ENCODE measurements at places on chromosomes 3 and 15.

DNA sequence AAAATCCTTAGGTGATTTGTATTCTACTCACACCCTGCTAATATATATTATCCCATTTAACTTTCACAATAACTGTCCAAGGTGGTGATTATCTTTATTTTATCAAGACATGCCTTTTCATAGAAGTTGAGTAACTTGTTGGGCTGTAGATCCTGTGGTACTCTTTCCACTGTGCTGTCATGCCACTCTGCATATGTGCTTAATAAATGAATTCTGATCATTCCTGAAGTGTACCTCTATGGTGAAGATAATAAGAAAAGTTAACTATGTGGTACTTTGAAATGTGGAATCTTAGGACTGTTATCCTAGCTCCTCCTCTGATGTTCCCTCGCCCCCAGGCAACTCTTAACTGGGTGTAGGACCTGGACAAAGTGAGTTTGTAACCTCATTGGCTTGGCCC lies 5.2 kb downstream of the SNRK start:
- no peak for DNase-seq

DNA sequence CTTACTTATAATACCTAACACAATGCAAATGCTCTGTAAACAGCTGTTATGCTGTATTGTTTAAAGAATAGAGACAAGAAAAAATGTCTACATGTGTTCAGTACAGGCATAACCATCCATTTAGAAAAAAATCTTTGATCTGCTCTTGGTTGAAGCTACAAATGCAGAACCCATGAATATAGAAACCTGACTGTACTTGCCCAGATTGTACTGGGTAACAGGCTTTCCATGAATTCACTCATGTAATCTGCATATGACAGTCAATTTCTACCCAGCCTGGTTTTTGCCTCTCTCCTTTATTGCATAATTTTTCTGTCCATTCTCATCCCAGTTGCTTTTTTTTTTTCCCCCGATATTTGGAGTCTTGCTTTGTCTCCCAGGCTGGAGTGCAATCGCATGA lies 62.6 kb upstream of the ETV5 start:
- DNase-seq, result no peak

GRCh38 chr3:16251316-16252085 lies 13.2 kb downstream of the DPH3 start:
- DNase-seq, result no peak

GRCh38 chr3:59213860-59214259 lies 164.0 kb upstream of the CFAP20DC start:
- DNase-seq, result no peak

GRCh38 chr3:33186524-33187367 lies 31.9 kb downstream of the SUSD5 start:
- no peak for DNase-seq

GRCh38 chr3:192057261-192057660 lies 596.3 kb downstream of the PYDC2 start:
- no peak for DNase-seq

DNA sequence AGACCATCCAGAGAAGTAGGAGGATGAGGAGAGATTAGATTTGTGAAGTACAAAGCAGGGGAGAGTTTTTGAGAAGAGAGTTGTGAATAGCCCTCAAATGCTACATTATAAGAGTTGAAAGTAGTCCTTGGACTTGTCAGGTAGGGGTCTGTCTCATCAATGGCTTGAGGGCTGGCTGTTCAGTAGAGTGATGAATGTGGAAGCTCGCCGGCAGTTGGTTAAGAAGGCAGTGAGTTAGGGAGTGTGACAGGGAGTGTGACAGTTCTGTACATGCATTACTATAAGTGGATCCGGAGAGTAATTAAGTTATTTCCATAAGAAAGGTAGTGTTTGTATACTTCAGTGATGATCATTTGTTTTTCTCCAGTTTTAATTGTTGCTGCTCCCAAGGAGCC lies 32.5 kb downstream of the SLMAP start:
- no peak for DNase-seq

DNA sequence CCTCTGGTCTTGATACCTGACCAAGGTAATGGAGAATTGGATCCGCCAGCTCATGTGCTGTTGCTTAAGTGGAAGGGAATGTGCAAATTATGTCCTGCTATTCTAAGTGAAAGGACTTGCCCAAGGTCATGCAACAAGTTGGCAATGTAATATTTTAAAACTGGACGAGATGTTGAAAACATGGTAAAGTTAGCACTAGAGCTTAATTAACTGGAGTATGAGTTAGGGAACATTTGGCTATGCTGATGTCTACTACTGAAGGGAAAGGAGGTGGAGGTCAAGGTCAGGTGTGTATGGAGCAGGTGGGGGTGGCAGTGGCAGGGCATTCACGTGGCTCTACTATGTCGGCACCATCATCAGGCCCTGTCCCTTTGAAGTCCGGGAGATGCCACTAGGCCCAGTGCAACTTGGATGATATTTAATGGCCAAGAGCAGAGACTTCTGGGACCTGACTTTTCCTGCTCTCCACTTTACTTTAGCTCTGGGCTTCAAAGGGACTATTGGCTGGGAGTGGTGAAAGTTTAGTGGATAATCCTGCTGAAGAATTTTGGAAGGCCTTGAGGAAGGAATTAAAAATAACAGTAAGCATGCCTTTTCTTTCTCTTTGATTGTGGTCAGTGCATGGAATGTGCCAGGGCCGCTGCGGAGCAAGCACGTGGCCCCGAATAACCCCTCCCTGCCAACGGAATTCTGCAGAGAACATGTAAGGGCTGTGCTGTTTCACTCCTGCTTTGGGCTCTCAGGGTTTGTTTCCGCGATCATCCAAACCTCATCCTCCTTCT lies 14.9 kb downstream of the SMAD3 start:
- no peak for DNase-seq

DNA sequence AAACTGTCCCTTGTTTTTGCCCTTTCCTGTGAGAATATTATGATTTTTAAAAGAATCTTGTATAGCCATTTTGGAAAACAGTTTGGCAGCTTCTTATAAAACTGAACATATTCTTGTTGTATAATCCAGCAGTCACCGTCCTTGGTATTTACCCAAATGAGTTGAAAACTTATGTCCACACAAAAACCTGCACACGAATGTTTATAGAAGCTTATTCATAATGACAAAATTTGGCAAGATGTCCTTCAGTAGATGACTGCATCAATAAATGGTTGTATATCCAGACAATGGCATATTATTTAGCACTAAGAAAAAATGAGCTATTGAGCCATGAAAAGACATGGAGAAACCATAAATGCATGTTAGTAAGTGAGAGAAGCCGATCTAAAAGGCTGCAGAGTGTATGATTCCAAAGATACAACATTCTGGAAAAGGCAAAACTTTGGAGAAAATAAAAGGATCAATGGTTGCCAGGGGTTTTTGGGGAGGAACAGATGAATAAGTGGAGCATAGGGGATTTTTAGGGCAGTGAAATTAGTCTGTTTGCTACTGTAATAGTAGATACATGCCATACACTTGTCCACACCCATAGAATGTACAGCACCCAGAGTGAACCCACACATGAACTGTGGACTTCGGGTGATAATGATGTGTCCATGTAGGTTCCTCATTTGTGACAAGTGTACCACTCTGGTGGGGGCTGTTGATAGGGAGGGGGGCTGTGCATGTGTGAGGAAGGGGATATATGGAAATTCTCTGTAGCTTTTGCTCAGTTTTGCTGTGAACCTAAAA lies 31.7 kb downstream of the LIMD1 start:
- no peak for DNase-seq

DNA sequence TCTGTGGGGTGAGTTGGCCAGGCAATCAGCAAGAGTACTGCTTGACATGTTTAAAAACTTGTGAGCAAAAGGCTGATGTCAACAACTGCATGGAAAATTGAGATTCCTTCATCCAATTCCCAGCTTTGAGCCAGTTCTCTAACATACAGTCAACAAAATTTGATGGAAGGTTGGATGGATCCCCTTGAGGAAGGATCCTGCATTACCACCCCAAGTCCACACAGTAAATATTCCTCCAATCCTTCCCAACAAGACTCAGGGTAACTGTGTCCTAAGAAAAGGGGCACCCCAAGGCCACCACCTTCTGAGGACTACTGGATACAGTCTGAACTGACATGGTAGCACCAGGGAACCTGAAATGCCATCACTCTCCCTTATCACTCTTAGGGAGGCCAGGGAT lies 15.1 kb downstream of the GLB1 start:
- no peak for DNase-seq

- no peak for DNase-seq
Measured at GRCh38 chr3:47571391-47572175, 7.1 kb downstream of the CSPG5 start.

GRCh38 chr3:188200481-188200880 lies 46.5 kb downstream of the LPP start:
- no peak for DNase-seq

DNA sequence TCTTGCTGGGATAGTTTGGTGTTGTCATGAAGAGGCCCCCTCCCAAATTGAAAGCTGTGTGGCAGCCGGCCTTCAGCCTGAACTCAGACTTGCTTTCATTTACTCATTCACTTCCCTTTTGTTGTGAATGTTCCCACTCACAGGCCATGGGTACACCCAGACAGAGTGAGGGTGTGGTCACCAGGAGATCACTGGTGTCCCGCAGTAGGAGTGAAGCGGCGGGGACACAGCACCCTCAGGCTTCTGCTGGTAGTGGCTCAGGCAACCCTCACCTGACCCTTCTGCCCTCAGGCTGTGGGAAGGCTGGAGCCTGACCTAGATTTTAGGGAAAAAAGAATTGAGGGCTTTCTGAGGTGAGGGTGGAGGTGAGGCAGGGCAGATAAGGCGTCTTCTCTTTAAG lies 244.4 kb downstream of the SOX2 start:
- DNase-seq, result peak; percentile 28

DNA sequence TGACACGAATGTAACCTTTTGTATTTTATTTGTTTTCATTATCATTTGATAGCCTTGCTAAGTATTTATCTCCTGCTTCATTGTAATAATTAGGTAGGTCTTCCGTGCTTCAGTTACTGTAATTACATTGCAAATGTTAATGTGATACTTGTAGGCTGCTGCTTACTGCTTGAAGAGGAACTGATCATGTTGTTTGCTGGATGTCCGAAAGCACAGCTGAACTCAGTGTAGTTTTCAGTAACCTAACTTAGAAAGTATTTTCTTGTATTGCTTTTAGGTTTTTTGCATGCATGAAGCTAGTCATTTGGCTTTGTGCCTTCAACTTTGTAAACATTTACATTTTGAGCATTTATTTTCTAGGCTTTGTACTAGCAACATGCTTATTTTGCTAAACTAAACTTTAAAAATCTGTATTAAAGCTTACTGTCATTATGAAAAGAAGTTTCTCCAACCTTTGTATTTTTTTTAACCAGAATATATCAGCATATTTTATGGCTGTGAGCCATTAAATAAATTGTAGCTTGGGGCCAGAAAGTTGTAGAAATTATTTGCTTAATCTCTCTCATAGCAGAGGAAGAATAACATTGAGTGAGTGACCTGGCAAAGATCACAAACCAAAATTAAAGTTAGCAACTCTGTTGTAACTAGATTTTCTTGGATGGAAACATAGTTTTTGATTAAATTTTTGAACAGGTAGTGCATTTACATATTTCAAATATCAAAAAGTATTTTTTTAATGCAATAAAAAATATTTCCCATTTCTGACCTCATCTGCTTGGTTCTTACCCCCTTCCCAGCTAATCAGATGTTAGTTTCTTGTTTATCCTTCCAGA lies 30.7 kb downstream of the SACM1L start:
- DNase-seq, result no peak

- no peak for DNase-seq
Measured at GRCh38 chr3:65936908-65937638, 101.6 kb downstream of the MAGI1 start.

DNA sequence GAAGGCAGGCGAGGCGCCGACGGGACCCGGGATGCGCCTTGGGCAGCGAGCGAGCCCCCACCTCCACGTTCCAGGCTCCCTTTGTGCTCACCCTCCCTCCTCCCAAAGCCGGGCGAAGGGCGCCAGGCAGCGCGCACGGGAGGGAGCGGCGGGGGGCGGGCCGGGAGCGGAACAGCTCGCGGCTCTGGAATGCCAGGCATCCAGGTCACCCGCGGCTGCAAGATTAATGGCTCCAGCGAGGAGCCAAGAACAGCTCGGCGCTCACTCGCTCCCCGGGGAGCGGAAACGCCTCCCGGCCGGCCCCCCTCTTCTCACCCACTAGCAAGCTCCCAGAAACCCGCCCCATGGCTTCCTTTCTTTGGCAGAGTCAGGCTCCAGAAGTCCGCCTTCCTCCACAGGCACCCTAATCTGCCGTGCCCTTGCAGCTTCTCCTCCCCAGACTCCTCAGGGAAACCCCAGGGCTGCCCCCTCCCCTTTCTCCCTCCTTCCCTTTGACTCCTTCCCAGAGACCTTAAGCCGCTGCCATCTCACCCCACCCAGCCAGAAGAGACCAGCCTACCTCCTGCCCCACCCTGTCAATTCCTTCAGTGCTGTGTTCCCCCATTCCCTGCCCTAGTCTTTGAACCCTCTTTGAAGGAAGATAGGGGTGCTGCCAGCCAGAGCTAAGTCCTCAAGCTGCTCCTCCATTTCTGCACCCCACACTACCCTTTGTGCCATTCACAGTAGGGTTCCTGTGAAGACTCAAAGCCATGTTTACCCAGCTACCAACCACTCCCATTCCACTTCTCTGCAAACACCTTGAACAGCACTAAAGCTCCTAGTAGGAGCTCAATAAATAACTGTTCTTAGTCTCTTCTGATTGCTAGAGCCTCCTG lies 9.9 kb downstream of the AMOTL2 start:
- peak; percentile 83 for DNase-seq

GRCh38 chr15:91603384-91604080 lies 250.0 kb upstream of the SLCO3A1 start:
- DNase-seq, result no peak

DNA sequence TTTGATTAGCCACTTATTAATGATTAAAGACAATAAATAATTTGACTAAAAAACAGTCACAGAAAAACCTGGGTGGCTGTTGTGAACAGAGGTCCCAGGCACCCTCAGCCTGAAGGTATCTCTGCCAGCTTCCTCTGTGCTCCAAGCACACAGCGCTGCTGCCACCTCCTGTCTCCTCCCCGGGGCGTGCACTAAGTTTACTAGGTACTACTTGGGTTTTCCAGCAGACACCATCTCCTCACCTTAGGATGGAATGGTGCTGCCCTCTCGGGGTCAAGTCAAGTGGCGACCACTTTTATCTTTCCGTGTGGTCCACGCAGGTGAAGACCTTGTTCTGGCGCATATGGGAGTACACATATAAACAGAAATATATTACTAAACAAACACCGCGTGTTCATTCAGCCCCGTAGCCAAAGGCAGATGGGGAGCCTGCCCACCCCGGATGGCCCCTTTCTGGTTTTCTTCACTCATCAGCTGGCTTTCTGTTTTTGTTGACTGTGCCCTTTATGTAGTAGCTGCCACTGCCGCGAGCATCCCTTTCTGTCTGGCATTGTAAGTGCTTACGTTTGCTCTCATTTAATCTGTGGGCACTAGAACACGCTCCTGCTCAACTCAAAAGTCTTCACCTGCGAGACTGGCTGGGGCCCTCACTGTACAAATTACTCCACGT lies 128.0 kb downstream of the LRIG1 start:
- peak; percentile 60 for DNase-seq
